Gastrocnemius medialis (tissue), 4 donors: ENCODE measurements at places on chromosomes 2 and 18. TPM values are rescaled to one million over a fixed set of nuclear protein-coding genes. Genes with fewer than 3 reads are reported as not detected.

GRCh38 chr2:6793371-6793770 is 72.3 kb downstream of the CMPK2 start:
- no peaks in the 10 kb centered on the region for H3K36me3 ChIP-seq
- no peak overlapping the region for H3K27ac ChIP-seq
- no peaks in the 10 kb centered on the region for H3K4me1 ChIP-seq
- H3K27me3 ChIP-seq, result no peaks in the 10 kb centered on the region
- H3K4me3 ChIP-seq, result no peak overlapping the region

GRCh38 chr2:150282357-150282756 is 205.1 kb downstream of the RND3 start:
- H3K36me3 ChIP-seq, result no peaks in the 10 kb centered on the region
- no peak overlapping the region for H3K4me3 ChIP-seq
- no peak for DNase-seq
- no peak overlapping the region for H3K27ac ChIP-seq
- H3K27me3 ChIP-seq, result no peaks in the 10 kb centered on the region
- no peaks in the 10 kb centered on the region for H3K4me1 ChIP-seq

Gene DNAJC5G
- not detected for total RNA-seq

GRCh38 chr2:240933966-240934700 is 28.0 kb downstream of the CROCC2 start:
- H3K4me3 ChIP-seq, result no peak overlapping the region
- peak; percentile 14 for DNase-seq
- H3K36me3 ChIP-seq, result no peaks in the 10 kb centered on the region
- no peaks in the 10 kb centered on the region for H3K4me1 ChIP-seq

- no peak overlapping the region for H3K4me3 ChIP-seq
- no peaks in the 10 kb centered on the region for H3K36me3 ChIP-seq
- no peak overlapping the region for H3K27ac ChIP-seq
- no peaks in the 10 kb centered on the region for H3K4me1 ChIP-seq
These were observed 124.4 kb downstream of the LRRTM4 start for GRCh38 chr2:77397763-77398162.

Gene FNDC4
- 3.1 TPM for total RNA-seq

GRCh38 chr2:71173096-71173495 is 42.7 kb downstream of the MPHOSPH10 start:
- no peaks in the 10 kb centered on the region for H3K4me1 ChIP-seq
- H3K27me3 ChIP-seq, result no peaks in the 10 kb centered on the region
- H3K27ac ChIP-seq, result no peak overlapping the region
- no peak overlapping the region for H3K4me3 ChIP-seq
- DNase-seq, result no peak
- H3K36me3 ChIP-seq, result no peaks in the 10 kb centered on the region

GRCh38 chr2:172804423-172804822 is 68.8 kb downstream of the RAPGEF4 start:
- no peaks in the 10 kb centered on the region for H3K4me1 ChIP-seq
- no peak for DNase-seq
- H3K27ac ChIP-seq, result no peak overlapping the region

DNA sequence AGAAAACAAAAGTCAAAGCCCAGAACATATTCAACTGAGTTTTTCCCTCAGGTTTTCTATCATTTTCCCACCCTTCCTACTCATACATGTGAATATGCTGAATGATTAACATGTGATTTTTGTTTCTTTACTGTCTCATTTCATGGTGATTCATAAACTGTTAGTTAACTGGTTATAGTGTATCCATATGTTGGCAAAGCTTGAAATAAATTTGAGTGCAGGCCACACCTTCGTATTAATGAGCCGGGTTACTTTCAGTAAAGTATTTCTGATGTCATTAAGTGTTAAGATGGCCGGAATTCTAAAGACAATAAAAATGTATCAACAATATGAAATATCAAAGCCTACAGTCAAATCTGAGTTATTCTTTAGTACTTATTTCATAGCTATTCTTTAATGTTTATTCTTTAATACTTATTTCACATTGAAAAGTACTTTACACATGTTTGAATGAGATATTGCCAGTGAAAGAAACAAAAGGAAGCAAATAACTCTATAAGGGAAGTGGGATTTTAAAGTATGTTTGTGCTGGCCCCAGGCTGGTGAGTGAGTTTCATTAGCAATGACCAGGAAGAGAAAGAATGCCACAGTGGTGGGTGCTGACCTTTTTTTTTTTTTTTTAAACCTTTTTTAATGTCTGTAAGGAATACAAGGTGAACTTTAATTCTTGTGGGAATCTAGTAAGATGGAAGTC is 178.6 kb downstream of the NEDD4L start:
- peaks cover 10% of the 10 kb centered on the region for H3K4me1 ChIP-seq
- no peak overlapping the region for H3K27ac ChIP-seq
- no peaks in the 10 kb centered on the region for H3K36me3 ChIP-seq
- no peaks in the 10 kb centered on the region for H3K27me3 ChIP-seq

- no peaks in the 10 kb centered on the region for H3K4me1 ChIP-seq
- H3K27me3 ChIP-seq, result no peaks in the 10 kb centered on the region
- no peak overlapping the region for H3K4me3 ChIP-seq
- no peak overlapping the region for H3K27ac ChIP-seq
These were observed 53.3 kb upstream of the B3GNT7 start for GRCh38 chr2:231342061-231342711.

DNA sequence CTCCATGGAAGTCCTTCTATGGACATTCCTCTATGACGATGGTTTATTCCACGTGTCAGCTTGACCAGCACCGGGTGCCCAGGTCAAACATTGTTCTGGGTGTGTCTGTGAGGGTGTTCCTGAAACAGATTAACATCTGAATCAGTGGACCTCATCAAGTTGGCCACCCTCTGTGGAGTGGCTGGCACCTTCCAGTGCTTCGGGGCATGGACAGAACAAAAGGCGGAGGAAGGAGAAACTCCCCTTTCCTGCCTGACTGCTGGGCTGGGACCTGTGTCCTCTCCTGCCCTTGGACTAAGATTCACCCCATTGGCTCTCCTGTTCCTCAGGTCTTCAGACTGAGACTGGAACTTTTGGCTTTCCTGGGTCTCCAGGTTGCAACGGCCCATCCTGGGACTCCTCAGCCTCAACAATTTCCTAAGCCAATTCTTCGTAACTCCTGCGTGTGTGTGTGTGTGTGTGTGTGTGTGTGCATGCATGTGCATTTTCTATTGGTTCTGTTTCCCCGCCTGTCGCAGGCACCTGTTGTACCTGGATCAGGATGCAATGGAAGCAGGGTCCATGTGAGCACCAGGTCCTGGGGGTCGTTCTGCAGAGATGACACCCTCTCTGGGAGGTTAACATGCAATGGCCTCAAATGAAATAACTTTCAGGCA is 357.2 kb upstream of the SALL3 start:
- no peak overlapping the region for H3K4me3 ChIP-seq
- H3K36me3 ChIP-seq, result no peaks in the 10 kb centered on the region
- no peaks in the 10 kb centered on the region for H3K4me1 ChIP-seq

DNA sequence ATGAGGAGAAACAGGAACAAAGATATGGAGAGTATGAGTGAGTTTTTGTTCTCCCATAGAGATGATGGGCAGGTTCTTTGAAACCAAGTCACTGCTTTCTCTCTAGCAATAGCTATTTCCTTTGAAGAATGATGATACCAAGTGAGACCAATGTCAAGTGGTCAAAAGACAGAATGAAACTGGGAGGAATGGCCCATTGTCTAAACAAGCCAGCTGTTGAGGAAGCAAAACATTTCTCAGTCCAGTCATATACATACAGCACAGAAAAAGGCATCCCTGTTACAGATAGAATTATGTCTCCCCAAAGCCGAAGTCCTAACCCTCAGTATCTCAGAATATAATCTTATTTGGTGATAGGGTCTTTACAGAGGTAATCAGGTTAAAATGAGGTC is 66.1 kb upstream of the EPC2 start:
- no peak for DNase-seq
- H3K4me3 ChIP-seq, result no peak overlapping the region
- no peaks in the 10 kb centered on the region for H3K27me3 ChIP-seq
- H3K27ac ChIP-seq, result no peak overlapping the region
- H3K36me3 ChIP-seq, result no peaks in the 10 kb centered on the region
- H3K4me1 ChIP-seq, result no peaks in the 10 kb centered on the region

DNA sequence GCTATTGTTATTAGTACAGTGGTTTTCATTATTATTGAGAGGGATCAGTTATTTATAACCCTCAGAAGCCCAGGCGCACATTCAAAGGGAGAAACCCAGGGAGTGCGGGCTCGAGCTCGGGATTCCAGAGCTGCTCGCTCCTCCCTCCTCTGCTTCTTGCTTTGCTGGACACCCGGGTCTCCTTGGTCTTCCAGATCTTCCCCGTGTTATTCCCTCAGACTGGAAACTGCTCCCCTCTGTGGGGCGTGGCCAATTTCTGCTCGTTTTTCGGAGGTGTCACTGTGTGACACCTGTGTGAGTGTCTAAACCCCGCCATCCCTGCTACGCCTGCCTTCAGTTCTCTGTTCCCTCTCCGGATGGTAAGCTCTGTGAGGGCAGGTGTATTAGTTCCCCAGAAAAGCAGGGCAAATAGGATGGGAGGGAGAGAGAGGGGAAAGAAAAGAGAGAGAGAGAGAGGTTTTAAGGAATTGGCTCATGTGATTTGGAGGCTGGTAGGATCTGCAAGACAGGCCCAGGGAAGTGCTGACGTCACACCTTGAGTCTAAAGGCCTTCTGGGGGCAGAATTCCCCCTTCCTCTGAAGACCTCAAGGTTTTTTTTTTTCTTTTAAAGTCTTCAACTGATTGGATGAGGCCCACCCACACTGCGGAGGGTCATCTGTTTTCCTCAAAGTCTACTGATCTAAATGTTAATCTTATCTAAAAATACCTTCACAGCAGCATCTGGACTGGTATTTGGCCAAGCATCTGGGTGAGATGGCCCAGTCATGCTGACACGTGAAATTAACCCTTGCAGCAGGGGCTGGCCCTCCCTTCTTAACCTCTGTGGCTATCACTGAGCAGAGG is 457.3 kb upstream of the ID2 start:
- no peak for DNase-seq
- no peak overlapping the region for H3K27ac ChIP-seq
- H3K4me3 ChIP-seq, result no peak overlapping the region
- no peaks in the 10 kb centered on the region for H3K27me3 ChIP-seq
- peaks cover 10% of the 10 kb centered on the region for H3K4me1 ChIP-seq

DNA sequence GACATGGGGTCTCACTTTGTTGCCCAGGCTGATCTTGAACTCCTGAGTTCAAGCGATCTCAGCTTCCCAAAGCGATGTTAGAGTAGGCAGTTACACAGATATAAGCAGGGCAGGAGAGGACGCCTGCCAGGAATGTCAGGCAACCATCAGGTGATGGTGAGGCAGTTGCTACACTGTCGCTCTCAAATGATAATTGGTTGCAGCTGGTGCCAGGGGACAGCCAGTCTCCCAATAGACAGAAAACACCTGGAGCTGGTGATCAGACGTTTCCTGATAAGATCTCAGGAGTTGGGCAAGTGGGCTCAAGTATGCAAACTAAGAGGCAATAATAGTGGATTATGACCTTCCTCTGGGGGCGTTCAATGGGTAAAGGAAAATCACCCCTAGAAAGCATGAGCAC is 163.1 kb upstream of the RGPD4 start:
- H3K27me3 ChIP-seq, result no peaks in the 10 kb centered on the region
- no peaks in the 10 kb centered on the region for H3K36me3 ChIP-seq
- H3K27ac ChIP-seq, result no peak overlapping the region
- H3K4me3 ChIP-seq, result no peak overlapping the region
- no peak for DNase-seq

DNA sequence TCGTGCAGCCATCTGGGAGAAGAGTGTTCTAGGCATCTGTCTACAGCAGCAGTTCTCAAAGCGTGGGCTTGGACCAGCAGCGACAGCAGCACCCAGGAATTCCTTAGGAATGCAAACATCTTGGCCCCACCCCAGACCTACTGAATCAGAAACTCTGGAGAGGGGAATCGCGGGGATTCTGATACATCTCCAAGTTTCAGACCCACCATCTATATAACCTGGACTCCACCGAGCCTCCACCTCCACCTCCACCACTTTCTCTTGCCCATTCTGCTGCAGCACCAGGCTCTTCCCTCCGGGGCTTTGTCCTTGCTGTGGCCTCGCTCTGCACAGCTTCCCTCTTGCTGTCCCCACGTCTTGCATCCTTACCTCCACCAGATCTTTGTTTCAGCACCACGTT is 256.4 kb downstream of the BCL2 start:
- H3K27ac ChIP-seq, result no peak overlapping the region
- H3K4me1 ChIP-seq, result no peaks in the 10 kb centered on the region
- no peak for DNase-seq
- no peaks in the 10 kb centered on the region for H3K27me3 ChIP-seq
- H3K36me3 ChIP-seq, result no peaks in the 10 kb centered on the region
- H3K4me3 ChIP-seq, result no peak overlapping the region

Gene LYPD6B
- not detected for total RNA-seq

Gene BCL11A
- total RNA-seq, result 0.04 TPM

DNA sequence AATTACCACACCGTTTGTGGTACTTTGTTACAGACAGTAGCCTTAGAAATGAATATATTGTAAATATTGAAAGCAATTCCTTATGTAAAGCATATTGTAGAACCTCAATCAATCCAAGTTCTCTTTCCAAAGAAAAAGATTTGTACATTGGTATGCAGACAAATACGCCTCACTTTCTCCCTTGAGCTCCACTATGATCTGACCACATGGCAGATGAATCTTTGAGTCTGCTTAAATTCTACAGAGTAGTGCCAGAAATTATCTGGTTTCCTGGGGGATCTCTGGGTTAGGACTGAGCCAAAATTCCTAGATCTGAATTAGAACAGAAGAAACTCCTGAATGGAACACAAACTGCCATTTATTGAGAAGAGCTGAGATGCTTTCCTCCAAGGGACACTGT is 99.0 kb downstream of the CPO start:
- no peak for DNase-seq
- no peaks in the 10 kb centered on the region for H3K27me3 ChIP-seq
- H3K36me3 ChIP-seq, result no peaks in the 10 kb centered on the region
- H3K4me3 ChIP-seq, result no peak overlapping the region
- no peak overlapping the region for H3K27ac ChIP-seq
- peaks cover 8% of the 10 kb centered on the region for H3K4me1 ChIP-seq

- H3K27me3 ChIP-seq, result no peaks in the 10 kb centered on the region
- H3K36me3 ChIP-seq, result no peaks in the 10 kb centered on the region
- H3K4me1 ChIP-seq, result no peaks in the 10 kb centered on the region
- H3K27ac ChIP-seq, result peak overlapping the region; percentile 53
- no peak for DNase-seq
These were observed 201.0 kb upstream of the STK17B start for GRCh38 chr2:196372276-196372809.

DNA sequence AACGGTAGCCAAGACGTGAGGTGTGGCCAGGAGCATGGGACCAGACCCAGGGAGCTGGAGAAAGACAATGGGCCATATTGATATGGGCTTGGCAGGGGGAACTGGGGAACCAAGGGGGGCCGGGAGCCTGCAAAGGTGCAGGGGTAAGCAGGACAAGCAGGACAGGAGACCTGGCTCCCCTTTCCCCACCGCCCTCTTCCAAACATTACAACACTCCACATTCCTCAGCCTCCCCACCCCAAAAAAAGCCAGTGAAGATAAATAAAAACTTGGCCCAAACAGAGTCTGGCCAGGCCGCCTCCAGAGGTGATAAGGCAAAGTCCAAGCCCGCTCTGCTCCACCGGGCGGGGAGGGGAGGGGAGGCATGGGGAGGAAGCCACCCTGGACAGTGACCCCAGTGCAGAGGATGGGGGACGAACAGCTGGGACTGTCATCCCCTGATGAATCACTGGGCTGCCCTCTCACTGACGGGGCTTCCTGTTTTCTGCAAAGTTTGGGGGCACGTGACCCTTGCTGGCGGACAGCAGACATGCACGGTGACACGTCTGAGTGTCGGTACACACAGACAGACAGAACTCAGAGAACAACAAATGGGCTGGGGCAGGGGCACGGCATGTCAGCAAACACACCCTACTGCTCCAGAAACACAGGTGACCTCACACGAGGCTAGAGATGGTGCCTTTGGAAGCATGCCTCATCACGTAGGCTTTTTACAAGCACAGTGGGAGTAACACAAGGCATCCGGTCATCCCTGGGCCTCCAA is 100.2 kb downstream of the TNS1 start:
- peaks cover 87% of the 10 kb centered on the region for H3K4me1 ChIP-seq
- peaks cover 3% of the 10 kb centered on the region for H3K36me3 ChIP-seq
- H3K27me3 ChIP-seq, result no peaks in the 10 kb centered on the region
- no peak overlapping the region for H3K4me3 ChIP-seq
